Mammary epithelial cell (primary cell): ENCODE measurements at places on chromosomes 4 and X.

- no peak for DNase-seq
Measured at GRCh38 chrX:130529531-130529930, 127.7 kb downstream of the RBMX2 start.

DNA sequence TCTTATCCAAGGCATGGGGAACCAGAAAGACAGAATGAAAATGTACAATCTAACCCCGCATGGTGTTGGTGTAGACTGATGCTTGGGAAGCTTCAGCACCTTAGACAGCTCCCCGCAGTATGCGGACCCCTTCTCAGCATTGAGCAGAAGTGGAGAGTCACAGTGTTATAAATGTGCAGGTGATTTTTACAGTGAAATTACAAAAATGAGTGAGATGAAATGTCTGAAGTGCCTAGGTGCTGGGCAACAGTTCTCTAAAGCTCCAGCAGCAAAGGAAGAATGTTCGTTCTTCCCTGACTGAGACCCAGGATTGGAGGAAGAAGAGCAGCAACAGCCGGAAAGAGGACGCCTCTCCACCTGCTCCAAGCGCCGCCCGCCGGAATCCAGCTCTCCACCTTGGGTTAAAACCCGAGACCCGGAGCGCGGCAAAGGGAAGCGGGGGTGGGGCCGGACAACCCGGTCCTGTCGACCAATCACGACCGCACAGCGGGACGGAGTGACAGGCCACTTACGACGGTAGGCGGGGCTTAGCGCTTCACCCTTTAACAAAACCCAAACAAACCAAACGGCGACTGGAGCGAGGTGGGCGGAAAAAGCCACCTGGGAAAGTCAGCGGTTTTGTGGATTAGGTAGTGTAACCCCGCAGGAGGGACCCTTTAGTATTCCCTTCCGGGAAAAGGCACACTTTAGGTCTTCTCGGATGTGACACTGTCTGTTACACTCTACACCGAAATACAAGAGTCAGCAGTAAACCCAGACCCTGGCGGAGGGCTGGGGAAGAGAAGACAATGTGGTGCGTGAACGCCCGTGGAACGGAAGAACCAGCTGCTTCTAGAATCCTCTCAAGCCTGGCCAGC lies at the start of gene GLRA3:
TSS of gene GLRA3 (minus strand) at position 403 of the 857 bp plus-strand sequence. CDS start 436 bp downstream, outside the sequence.
- DNase-seq = peak; percentile 17

GRCh38 chr4:37588150-37588549 lies 98.0 kb downstream of the RELL1 start:
- DNase-seq = no peak

DNA sequence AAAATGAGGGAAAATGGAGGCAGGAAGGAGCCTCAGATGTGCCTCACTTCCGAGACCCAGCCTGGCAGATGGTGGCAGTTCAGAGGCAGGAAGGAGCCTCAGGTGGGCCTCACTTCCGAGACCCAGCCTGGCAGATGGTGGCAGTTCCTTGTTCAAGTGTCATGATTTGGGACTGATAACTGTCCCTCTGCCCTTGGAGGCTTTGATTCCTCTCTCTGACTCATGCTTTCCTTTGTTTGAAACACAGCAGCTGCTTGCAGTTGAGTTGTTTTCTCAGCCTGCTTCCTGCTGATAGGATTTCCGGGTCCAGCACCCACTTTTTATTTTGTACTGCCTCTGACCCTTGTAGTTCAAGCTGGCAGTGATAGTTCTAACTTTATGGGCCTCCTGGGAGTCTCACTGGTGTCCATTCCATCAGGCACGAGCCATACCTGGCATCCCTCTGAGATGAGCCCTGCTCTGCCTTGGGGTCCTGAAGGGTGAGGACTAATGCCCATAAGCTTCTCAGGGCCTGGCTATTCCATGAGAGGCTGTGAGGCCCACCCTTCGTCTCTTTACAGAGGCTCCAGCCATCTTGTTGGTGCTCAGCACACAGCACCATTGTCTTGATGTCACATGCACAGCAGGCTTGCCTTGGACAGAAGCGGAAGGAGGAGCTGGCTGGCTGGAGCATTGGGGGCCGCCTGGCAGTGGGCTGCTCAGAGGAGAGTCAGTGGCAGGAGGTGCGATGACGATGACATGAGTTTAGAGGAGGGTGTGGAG lies 13.0 kb downstream of the RGS12 start:
- no peak for DNase-seq

GRCh38 chrX:41119803-41120202 lies 34.6 kb downstream of the USP9X start:
- no peak for DNase-seq

GRCh38 chr4:90798948-90799347 lies 671.8 kb downstream of the CCSER1 start:
- DNase-seq = no peak

DNA sequence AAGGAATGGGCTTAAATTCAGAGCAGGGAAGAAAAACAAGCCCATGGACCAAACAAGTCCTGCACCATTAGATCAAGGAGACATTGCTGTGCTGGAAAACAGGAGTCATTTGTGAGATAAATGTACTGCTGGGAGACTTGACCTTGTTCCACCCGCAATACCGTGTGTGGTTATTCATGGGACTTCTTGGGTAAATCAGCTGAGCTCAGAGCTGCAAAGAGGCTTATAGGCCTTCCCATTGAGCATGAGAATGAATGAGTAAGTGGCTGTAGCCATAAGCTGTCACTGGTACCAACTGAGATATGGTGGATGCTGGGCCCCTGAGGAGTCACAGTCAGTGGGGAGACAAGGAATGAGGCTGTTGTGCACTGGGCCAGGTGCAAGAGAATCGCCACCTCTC lies 2.3 kb upstream of the CYTL1 start:
- no peak for DNase-seq

GRCh38 chrX:24879679-24880078 lies 136.1 kb downstream of the ARX start:
- DNase-seq = no peak

DNA sequence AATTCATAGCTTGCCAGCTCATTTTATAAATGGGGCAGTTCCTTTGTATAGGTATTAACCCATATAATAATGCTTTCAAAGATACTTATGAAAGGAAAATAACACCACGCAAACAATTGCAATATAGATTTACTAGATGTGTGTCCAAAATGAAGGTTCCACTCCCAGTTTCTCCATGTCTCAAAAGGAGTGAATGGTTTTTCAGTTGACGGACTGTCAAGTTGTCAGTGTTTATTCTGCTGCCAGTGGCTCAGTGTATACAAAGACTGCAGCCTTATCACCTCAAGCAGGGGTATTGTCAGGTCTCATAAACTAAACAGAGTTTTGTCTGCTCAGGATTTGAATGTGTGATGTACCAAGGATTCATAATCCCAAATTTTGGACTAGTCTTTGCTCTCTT lies 585.3 kb upstream of the ATOH1 start:
- no peak for DNase-seq

- peak; percentile 58 for DNase-seq
Measured at GRCh38 chrX:39479856-39480255, 617.9 kb downstream of the BCOR start.

- no peak for DNase-seq
Measured at GRCh38 chrX:125405339-125405738, 85.7 kb downstream of the TEX13C start.

DNA sequence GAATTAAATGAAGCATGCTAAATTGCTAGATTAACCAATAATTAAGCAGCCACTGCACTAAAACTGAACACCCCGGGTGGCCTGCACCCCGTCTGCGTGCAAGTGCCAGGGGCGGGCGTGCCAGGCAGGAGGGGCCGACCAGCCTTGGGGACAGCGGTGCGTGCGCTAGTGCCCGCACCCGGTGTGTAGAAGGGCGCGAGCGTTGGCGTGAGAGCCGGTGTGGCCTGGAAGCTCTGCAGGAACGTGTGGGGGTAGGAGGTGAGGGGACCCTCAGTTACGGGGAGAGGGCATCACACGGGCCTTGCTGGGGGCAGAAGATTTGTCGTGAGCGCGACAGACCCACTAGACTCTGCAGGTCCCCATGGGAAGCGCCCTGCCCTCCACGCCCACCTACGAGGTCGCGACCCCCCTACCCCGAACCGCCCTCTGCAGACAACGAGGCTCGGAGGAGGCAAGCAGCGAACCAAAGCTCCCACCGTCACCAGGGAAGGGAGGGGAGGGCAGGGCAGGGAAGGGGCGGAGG lies 105.8 kb downstream of the FAM53A start:
- DNase-seq = no peak

GRCh38 chrX:139869796-139870195 lies 63.1 kb downstream of the ATP11C start:
- DNase-seq = no peak

DNA sequence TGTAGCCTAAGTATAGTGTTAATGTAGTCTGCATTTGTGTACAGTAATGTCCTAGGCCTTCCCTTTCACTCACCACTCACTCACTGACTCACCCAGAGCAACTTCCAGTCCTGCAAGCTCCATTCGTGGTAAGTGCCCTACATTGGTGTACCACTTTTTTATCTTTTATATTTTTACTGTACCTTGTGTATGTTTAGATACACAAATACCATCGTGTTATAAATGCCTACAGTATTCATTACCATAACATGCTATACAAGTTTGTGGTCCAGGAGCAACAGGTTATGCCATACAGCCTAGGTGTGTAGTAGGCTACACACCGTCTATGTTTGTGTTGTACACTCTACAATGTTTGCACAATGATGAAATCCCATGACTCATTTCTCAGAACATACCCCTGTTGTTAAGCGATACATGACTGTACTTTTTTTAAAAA lies 15.4 kb downstream of the TSPAN5 start:
- DNase-seq = peak; percentile 90

GRCh38 chr4:154189346-154189745 lies 302.3 kb downstream of the DCHS2 start:
- DNase-seq = peak; percentile 14

GRCh38 chrX:121671649-121672048 lies 624.2 kb downstream of the GLUD2 start:
- DNase-seq = no peak

- peak; percentile 97 for DNase-seq
Measured at GRCh38 chr4:184383497-184384055, 90.8 kb downstream of the IRF2 start.

DNA sequence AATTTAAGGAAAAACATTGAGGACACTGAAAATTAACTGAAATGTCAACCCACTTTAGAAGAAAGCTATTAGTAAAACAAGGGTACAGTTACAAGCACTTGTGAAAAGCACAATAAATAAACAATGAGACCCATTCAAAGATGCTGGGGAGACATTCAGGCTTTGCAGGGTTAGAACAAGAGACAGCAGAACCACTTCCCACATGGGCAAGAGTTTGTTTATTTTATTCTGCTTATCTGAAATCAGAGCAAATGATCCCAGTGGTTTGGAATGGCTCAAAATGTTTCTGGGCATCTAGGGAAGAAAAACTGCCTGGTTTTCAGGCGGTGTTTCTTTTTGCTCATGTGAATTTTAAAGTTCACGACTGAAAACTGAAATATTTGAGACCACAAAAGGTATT lies 42.4 kb downstream of the PPP3CA start:
- peak; percentile 59 for DNase-seq

- no peak for DNase-seq
Measured at GRCh38 chr4:47669946-47670345, 167.9 kb downstream of the CORIN start.

GRCh38 chrX:150504397-150505182 lies 63.8 kb upstream of the MTM1 start:
- DNase-seq = no peak
